ENCODE measurements at places on chromosomes 5 and 9.

- DNase-seq = no peak
Measured at GRCh38 chr5:33975852-33976251, 8.6 kb downstream of the SLC45A2 start.

- DNase-seq = no peak
Measured at GRCh38 chr9:131776473-131776872, 36.6 kb upstream of the RAPGEF1 start.

DNA sequence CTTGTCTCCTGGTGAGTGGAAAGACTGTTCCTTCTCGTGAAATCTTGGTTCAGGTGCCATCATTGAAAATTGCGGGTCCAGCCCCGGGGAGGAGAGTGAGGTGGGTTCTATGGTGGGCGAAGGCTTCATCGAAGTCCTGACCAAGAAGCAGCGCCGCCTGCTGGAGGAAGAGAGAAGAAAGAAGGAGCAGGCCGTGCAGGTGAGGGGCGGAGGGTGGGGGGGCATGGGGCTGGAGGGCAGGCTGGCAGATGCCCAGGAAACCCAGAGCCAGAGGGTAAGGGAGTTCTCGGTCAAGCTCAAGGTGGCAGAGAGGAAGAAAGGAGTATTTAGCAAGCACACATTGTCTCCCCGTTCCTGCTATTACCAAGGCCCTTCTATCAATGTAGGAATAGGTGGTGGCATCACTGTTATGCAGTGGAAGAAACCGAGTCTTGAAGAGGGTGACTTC is 24.3 kb upstream of the POMT1 start:
- no peak for DNase-seq

- DNase-seq = no peak
Measured at GRCh38 chr9:97536480-97536879, 35.0 kb downstream of the TMOD1 start.

- no peak for DNase-seq
Measured at GRCh38 chr5:149212198-149212951, 59.3 kb upstream of the AFAP1L1 start.

DNA sequence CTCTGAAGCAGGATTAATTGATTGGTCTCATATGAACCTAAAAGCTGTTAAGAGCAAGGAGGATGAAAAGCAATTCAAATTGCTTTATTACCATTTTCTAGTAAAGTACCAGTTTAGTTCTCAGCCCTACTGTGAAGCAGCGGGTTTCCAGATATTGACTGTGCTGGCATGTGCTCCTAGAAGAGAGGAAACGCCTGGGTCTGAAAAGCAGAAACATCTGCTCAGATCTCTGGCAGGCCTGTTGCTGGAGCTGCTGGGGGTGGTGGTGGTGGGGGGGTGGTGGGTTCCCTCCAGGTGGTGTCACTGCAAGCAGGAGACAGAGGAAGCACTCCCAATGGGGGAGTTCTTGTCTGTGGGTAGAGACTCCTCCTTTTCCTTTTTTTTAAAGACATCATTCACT is 105.5 kb upstream of the ZNF462 start:
- DNase-seq = no peak

GRCh38 chr5:128455841-128456361 is 82.1 kb downstream of the FBN2 start:
- no peak for DNase-seq

DNA sequence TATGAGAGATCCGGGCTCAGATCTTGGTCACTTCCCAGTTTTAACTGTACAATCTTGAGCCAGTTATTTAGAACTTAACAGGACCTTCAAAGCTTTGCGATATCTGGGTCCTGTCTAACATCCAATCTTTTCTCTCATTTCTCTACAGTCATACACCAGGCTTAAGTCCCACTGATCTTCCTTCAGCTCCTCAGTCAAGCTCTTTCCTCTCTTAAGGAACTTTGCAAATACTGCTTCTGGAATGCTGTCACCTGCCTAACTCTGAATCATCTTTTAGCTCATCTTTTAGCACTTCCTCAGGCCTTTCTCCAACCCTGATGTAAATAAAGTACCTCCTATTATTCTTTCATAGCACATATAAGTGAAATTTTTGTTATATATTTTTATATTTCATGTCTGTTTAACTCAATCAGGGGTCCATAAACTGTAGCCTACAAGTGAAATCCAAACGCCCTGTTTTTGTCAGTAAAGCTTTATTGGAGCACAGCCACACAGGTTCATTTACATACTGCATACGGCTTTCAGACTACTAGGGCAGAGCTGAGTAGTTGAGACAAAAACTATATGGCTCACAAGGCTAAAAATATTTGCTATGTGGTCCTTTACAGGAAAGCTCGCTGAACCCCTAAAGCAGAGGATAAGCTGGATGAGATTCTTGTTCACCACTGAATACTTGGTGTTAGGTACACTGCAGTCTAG is 63.5 kb downstream of the MEF2C start:
- DNase-seq = no peak

DNA sequence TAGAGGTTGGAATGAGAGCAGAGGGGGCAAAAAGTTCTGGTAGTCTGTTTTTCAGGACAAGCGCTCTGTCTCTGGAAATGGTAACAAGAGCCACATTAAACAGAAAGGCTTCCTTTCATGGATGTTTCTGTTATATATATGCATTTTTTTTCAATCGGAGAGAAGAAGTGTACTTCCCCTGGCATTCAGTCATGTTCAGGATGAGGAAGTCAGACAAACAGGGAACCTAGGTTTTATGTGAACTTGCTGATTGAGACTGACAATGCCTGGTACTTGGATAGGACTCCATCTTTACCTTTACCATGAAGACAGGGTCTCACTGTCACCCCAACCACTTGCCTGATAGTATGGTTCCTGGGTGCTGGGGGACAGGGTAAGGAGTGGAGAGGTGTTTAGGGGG is 30.1 kb upstream of the ZBED3 start:
- DNase-seq = no peak

- peak; percentile 58 for DNase-seq
Measured at GRCh38 chr9:134424818-134425217, 98.6 kb downstream of the RXRA start.

DNA sequence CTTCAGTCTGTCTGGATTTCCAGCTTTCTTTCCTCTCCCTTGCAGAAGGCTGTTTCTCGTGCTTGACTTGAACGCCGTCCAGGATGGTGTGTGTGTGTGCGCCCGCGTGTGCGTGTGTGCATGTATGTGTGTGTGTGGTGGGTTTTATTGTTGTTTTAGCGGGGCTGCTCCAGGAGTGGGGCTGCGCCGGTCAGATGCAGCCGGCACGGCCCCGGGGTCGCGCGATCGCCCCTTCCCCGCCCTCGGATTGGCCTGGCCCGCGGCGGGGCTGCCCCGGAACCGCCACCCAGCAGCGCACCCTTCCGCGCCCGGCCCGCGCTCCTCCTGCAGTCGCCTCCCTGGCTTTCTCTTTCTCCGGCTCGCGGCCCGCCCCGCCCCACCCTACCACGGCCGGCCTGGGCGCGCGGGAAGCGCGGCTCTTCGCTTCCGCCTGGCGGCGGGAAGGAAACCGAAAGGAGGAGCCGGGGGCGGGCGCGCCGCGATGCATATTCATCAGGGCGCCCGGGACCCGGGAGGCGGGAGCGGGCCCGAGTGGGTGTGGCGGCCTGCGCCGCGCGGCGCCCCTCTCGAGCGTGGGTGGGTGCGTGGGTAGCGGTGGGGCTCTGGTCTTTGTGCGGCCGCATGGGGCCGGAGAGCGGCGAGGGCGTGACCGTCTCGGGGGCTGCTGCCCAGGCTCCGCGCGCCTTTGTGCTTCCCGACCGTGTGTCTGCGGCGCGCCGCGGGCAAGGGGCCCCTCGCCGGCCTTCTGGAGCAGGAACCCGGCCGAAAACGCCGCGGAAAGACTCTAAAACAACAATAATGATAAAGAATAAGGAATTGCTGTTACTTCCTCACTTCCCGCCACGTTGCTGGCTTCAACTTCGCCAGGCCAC is 8.5 kb upstream of the NFIB start:
- DNase-seq = peak; percentile 94

DNA sequence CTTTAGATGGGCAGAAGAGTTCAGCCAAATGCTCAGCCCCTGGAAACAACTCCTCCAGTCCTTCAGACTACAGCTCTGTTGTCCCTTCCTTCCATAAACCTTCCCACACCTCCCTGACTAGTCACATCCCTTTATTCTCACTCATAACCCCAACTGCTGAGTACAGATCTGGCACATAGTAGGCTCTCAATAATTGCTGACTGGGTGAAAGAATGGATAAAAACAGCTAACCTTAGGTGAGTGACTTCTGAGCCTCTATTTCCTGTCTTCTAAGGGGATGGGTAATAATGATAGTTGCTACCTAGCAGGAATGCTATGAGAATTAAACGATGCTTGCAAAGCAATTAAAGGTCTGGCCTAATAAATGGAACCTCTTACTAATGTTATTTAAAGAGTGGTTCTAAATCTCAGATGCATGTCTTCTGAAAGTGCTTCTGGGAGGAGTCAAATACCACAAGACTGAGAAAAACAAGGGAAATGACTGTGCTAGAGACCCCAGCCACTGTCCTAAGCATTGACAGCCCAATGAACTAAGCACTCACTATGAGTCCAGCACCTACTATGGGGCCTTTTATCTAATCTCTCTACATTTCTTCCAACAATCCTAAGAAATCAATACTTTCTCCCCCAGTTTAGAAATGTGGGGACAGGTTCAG is 2.5 kb upstream of the NR6A1 start:
- no peak for DNase-seq

- no peak for DNase-seq
Measured at GRCh38 chr9:96137671-96138429, 164.1 kb downstream of the HSD17B3 start.

- DNase-seq = no peak
Measured at GRCh38 chr9:95110921-95111525, 206.5 kb downstream of the FANCC start.
